ENCODE measurements at places on chromosomes 5 and 9.
A peak's percentile ranks its signal among the peaks of the same experiment; 100 is the strongest.

GRCh38 chr9:250039-250438 is 35.4 kb downstream of the DOCK8 start:
- no peak for DNase-seq

GRCh38 chr9:73073337-73074175 is 78.1 kb upstream of the ANXA1 start:
- no peak for DNase-seq

DNA sequence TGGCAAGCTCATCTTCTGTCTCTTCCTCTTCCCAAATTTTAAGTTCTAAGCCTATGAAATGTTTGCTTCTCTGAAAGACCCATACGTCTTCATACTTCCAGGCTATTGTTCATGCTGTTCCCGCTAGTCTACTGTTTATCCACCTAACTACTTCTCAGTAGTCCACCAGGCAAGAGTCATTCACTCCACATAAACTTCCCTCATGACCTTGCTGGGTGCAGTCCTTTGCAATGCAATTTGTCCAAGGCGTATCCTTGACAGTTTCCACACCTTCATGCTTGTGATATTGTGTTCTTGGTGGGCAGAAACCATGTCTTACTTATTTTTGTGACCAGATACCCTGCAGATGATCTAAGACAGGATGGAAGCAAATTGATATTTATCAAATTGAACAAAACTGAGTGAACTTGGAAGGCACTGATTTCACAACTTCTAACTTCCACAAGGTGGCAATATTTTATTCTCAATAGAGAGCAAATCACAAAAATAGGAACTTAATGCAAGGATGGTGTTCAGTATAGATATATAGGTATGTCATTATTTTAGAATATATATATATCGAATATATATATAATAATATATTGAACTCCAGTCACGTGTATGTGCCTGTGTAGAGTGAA is 30.3 kb downstream of the TYRP1 start:
- peak; percentile 4 for DNase-seq

- no peak for DNase-seq
Observed at GRCh38 chr9:69178583-69179011, 4.5 kb downstream of the TJP2 start.

GRCh38 chr5:10542055-10542550 is 21.8 kb upstream of the ANKRD33B start:
- no peak for DNase-seq

GRCh38 chr9:68685213-68685612 is 19.8 kb upstream of the PIP5K1B start:
- DNase-seq: no peak

- DNase-seq: no peak
Observed at GRCh38 chr9:38120961-38121360, 51.9 kb upstream of the SHB start.

DNA sequence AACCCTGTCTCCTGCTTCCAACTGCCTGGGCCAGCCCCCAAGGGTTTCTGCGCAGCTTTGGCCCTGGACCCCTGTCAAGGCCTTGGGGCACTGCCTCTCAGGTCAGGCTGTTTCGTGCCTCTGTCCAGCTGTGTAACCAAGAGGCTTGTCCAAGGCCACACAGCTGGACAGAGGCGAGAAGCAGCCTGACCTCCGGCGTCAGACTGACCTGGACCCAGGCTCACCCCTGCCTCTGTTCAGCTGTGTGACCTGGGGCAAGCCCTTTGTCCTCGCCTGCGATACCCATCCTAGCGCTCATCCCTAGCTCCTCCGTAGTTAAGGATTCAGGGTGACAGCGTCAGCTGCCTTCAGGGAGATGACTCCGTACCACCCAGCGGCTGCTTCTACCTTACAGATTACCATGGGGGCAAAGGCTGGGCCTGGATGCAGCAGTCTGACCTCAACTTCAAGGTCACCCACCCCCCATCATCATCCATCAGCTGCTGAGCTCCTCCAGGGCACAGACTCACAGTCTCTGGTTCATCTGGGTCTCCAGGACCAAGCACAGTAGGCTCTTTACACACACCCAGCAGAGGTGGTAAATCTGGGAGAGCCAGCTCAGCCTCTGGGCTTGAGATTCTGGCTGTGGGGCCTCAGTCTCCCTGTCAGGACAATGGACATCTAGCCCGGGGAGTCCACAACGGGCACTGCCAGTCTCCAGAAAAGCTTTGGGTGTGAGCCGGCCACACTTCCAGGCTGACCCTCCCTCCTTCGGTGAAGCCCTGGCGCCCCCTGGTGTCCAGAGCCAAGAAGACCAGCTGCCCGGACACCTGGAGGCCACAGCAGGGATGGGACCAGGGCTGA is 7.9 kb downstream of the AK1 start:
- DNase-seq: peak; percentile 45

GRCh38 chr5:179124853-179125788 is 64.9 kb downstream of the ZNF354C start:
- no peak for DNase-seq

GRCh38 chr9:104776797-104777196 is 12.9 kb downstream of the NIPSNAP3B start:
- DNase-seq: no peak

DNA sequence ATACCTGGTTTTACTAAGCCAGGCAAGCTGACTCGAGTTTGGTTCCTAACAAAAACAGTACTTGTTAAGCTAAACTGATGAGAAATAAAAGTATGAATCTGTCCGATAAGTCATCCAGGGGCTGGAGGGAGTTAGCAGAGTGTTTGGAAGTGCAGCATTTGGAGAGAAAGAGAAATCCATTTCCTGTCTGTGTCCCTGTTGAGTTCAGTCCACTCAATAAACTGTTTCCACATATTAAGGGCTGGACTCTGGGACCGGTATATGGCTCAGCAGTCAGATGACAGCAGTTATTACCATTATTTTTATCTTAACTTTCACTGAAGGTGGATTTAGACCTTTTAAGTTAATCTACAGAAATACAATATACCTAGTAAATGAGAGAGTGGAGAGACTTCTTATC is 130.6 kb upstream of the ADRA1B start:
- no peak for DNase-seq
